ENCODE measurements at places on chromosomes 11 and 22. TPM values are rescaled to one million over a fixed set of nuclear protein-coding genes. Genes with fewer than 3 reads are reported as not detected.

- peak; percentile 39 for DNase-seq
These were observed 39.4 kb downstream of the SHANK2 start for GRCh38 chr11:71212871-71213559.

DNA sequence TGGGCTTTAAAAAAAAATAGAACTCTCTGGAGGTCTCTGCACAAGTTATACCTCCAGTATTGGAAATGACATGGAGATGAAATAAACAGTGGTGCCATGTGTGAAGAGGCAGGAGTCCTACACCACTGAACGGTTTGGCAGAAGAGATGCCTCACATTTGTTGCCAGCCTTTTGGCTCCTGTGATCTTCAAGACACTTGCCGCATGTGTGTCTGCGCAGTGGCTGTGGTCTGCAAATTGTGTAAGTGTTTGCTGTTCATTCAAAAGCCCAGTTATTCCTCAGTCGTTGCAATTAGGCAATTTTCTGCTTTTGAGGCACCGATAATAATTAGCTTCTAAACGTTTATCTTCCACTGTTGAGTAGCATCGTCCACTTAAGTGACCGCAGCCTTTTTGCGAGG lies 319.1 kb downstream of the BRD1 start:
- DNase-seq: no peak

DNA sequence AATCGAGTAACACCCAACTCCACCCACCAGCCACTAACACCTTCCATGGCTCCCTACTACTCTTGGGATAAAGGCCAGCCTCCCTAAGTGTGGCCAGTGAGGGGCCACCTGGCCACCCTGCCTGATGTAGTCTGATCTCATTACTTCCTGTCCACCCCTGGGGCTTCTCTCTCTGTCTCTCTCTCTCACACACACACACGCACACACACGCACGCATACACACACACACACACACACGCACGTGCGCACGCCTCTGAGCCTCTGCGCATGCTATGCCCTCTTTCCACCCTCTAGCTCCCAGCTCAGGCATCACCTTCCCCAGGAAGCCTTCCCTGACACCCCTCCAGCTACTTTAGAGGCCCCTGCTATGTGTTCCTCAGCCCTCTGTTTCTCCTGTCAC lies 3.9 kb downstream of the MFNG start:
- DNase-seq: no peak

DNA sequence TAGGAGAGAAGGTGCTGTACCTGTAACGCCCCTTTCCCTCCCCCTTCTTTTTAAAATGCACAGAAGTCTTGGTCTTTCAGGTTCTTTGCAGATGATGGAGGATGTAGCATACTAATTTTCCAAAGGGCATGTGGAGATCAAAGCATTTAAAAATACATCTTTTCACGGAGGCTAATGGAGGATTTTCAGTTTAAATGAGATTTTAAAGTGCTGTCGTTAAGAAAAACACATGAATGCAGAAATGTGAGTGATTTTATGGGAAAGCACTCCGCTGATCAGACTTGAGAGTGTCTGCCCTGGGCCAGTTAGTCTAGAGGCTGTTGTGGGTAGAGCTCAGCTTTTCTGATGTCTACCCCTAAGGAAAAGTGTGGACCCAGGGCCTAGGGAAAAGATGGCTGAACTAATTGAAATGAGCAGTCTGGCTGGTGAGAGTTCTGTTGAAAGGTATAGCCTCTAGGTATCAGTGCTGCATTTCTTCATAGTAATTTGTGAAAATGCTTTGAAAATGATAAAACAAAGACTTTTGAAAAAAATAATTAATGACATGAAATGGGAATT lies 2.5 kb downstream of the AMOTL1 start:
- no peak for DNase-seq

DNA sequence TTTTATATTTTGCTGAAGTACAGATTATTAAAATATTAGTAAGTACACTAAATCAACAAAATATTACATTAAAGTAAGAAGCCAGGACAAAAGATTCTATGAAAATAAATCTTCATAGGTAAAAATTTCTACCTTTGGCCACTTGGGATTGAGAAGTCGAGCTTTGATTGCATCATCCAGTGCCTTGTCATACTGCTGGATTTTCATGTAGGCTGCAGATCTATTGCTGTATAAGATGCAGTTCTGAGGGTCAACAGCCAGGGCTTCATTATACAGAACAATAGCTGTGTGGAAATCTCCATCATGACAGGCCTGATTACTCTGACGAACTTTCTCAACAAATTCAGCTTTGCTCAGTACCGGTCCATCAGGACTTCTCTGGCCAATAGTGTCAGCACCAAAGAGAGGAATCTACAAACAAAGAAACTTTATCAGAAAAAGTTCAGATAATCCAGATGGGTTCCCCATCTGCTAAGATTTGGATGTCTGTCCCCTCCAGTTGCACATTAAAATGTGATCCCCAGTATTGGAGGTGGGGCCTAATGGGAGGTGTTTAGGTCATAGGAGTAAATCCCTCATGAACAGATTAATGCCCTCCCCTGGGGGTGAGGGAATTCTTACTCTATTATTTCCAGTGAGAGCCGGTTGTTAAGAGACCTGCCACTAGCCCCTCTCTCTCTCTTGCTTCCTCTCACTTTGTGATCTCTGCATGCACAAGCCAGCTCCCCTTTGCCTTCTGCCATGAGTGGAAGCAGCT lies 50.0 kb downstream of the TTC28 start:
- peak; percentile 20 for DNase-seq

DNA sequence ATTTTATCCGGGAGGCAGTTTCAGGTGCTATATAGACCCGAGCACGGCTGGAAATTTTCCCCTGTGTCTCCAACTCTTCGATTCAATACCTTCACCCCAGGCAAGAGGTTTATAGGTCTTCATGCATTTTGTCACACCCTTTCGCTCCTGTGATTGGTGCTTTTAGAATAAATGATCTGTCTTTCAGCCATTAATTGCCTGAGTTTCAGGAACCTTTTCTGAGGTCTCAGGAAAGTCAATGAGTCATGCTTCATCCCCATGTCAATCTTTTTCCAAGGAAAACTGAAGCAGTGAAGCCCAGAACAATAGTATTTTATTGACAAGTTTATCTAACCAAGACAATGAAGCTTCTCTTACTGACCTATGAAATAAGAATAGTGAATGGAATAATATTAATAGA lies 29.9 kb downstream of the FAM181B start:
- DNase-seq: no peak

GRCh38 chr11:17798716-17799115 lies 64.1 kb downstream of the KCNC1 start:
- DNase-seq: no peak

GRCh38 chr11:39910087-39910486 lies 1549.4 kb downstream of the LRRC4C start:
- DNase-seq: no peak

DNA sequence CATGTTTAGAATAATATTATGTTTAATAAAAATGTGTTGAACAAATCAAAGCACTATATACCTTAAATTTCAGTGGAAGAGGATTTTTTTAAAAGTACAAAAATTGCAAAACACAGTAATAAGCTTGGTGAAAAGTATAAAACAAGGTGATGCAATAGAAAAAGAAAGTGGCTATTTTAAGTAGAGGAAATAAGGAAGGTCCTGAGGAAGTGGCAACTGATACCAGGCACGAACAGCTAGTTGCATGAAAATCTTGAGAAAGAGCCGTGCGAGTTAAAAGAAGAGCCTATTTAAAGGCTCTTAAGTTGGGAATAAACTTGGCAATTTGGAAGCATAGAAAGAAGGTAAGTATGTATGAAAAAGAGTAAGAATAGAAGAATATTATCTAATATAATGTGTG lies 1679.3 kb downstream of the LRRC4C start:
- no peak for DNase-seq

DNA sequence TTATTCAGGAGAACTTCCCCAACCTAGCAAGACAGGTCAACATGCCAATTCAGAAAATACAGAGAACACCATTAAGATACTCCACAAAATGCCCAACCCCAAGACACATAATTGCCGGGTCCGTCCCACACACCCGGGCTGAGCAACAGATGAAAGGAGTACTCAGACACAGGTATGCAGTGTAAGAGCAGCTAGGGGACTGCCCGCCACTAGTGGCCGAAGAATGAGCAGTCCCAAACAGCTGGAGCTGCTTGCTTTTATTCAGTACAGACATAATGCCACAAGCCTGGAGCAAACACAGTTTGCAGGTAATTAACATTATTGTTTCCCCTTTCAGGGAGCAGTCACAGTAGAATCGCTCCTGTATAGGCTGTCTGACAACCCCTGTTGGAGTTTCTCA lies 364.6 kb downstream of the LUZP2 start:
- no peak for DNase-seq

- DNase-seq: no peak
These were observed 30.8 kb downstream of the MYH9 start for GRCh38 chr22:36356708-36357624.

GRCh38 chr11:102573851-102574250 lies 43.3 kb upstream of the MMP7 start:
- DNase-seq: no peak

DNA sequence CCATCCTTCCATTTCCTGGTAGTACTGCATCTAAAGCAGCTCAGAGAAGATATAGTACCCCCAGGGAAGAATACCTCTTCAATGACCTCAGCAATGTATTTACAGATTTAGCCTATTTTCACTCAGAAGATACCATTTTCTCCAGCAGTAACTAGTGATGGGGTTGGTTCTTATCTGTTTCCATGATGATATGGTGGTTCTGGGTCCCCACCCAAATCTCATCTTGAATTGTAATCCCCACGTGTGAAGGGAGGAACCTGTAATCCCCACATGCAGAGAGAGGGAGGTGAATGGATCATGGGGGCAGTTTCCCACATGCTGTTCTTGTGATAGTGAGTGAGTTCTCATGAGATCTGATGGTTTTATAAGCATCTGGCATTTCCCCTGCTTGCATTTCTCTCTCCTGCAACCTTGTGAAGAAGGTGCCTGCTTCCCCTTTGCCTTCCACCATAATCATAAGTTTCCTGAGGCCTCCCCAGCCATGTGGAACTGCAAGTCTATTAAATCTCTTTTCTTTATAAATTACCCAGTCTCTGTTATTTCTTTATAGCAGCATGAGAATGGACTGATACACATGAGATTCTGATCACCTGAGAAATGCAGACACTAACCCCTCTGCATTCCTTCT lies 139.2 kb downstream of the CCDC81 start:
- DNase-seq: no peak

DNA sequence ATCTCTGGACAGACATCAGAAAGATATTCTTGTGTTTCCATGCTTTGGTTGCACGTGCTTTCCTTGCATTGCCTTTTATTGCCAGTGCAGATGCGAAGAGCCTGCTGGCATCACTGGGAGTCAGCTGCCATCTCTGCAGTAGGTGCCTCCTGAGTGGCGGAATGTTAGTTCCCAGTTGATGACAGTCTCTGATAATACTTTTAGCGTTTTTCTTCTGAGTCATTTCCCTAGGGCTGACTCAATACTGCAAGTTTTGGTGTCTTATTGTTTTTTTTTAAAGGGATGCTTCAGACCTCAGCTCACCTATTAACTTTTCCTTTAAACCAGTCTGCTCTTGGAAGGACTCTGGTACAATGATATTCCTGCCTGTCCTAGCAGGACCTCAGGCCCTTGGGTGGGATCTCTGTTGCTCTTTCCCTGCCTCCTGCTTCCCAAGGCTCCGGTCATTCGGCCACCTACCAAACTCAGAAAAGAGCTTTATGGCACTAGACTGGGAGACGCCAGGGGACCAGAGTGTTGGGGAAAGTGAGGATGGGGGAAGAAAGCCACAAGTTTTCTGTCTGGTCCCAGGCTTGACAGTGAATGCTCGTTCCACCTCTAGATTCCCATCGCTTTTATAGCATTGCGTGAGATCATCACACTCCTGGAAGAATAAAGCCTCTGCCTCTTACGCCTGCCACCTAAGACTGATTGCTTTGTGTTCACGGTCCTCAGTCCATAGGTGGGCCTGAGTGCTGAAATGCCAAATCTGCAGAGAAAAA lies 308.7 kb downstream of the DDX10 start:
- no peak for DNase-seq

DNA sequence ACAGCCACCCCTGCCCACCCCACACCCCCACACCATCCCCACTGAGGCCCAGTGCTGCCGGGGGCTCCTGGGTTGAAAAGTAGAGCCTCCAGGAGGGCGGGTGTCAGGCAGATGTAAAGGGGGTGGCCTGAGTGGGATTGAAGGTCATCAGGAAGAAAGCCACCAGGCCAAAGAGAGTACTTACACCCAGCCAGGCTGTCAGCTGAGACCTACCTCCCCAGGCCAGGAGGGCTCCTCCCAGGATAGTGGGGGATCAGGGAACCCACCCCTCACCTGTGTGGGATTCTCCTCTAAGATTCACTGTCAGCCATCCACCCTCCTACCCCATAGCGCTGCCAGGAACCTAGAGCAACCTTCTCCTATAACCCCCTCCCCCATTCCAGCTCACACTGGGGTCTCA lies 17.2 kb upstream of the FCHSD2 start:
- DNase-seq: no peak

DNA sequence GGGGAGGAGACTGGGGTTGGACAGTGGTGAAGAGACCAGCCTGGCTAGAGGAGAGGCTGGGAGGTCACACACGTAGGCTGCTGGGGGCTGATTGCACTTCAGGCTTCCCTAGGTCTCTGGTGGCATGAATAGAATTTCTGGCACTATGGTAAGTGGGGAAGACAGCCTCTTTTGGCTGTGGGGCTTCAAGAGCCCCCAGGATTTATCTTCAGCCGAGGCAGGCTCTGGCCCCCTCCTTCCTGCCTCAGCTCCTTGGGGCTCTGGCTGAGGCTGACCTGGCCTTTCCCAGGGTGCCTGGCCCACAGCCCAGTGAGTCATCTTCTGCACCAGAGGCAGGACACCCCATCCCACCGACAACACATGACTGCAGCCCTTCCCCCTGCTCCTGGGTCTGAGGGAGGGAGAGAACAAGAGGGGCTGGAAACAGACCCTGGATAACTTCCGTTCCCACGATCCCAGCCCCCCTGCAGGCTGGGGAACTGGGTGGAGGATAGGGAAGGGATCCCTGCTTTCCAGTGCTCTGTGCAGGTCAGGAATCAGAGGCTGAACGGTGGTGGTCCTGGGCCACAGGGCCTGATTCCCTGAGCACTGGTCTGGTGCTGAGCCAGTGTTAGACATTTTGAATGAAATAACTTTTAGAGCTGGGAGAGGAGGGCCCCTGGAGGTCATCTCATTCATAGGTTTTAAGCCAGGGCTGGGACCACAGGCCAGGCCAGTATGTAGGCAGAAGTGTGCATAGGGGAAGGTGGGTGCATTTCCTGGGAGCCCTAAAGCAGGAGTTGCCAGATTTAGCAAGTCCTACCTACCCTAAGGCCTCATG lies 26.5 kb downstream of the ARHGEF17 start:
- peak; percentile 71 for DNase-seq

Gene DDI1
- polyA plus RNA-seq: not detected

Gene TEX12
- polyA plus RNA-seq: 0.27 TPM

Gene TREH
- polyA plus RNA-seq: 74.4 TPM

Gene P2RX6
- 1.4 TPM for polyA plus RNA-seq

Gene KRTAP5-9
- polyA plus RNA-seq: 0.45 TPM

Gene C1QTNF4
- 3.7 TPM for polyA plus RNA-seq

Gene SCGB1D2
- polyA plus RNA-seq: 0.13 TPM

Gene RAB39A
- 2.2 TPM for polyA plus RNA-seq

Gene CADM1
- 32.7 TPM for polyA plus RNA-seq

Gene DEPDC7
- polyA plus RNA-seq: 58.3 TPM

Gene OR4D9
- polyA plus RNA-seq: not detected
